ENCODE measurements at places on chromosomes 4 and X. TPM values are rescaled to one million over a fixed set of nuclear protein-coding genes. Genes with fewer than 3 reads are reported as not detected.
A peak's percentile ranks its signal among the peaks of the same experiment; 100 is the strongest.

OTC gene
- total RNA-seq, result not detected

TCEAL9 gene
- total RNA-seq, result not detected

ESX1 gene
- total RNA-seq, result not detected

KIF4A gene
- total RNA-seq, result 0.05 TPM

ZFP42 gene
- not detected for total RNA-seq

MMRN1 gene
- 6.5 TPM for total RNA-seq

RAB9A gene
- total RNA-seq, result 21.8 TPM

SHROOM4 gene
- total RNA-seq, result 0.02 TPM

DNA sequence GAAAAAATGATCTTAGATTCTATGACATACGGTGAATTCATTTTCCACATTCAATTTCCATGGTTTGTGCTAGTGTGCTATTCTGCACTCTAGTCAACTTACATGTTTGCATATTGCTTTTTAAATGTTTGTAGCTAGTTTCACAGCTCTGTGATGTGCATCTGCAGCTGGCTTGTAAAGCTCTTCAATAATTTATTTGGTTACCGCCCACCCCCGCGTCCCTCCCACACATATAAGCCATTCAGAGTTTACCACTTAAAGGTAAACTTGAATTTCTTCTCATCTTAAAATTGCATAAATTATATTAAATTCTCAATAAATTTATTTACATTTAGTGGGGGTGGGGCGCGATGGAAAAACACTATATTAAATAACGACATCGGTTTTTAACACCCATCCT lies 291 bp upstream of the NBDY start:
- peak overlapping the region; percentile 90 for H3K4me3 ChIP-seq
- no peak for DNase-seq
- no peaks in the 10 kb centered on the region for H3K27me3 ChIP-seq
- peak overlapping the region; percentile 92 for H3K27ac ChIP-seq
- H3K36me3 ChIP-seq, result no peaks in the 10 kb centered on the region

- no peak overlapping the region for H3K4me3 ChIP-seq
- no peaks in the 10 kb centered on the region for H3K4me1 ChIP-seq
- no peaks in the 10 kb centered on the region for H3K27me3 ChIP-seq
- no peaks in the 10 kb centered on the region for H3K36me3 ChIP-seq
- no peak for DNase-seq
- no peak overlapping the region for H3K27ac ChIP-seq
Measured at GRCh38 chr4:58477950-58478349, 1367.8 kb upstream of the IGFBP7 start.

- H3K27me3 ChIP-seq, result no peaks in the 10 kb centered on the region
- no peaks in the 10 kb centered on the region for H3K4me1 ChIP-seq
- H3K36me3 ChIP-seq, result no peaks in the 10 kb centered on the region
- DNase-seq, result no peak
Measured at GRCh38 chr4:27316176-27316575, 455.5 kb downstream of the STIM2 start.

DNA sequence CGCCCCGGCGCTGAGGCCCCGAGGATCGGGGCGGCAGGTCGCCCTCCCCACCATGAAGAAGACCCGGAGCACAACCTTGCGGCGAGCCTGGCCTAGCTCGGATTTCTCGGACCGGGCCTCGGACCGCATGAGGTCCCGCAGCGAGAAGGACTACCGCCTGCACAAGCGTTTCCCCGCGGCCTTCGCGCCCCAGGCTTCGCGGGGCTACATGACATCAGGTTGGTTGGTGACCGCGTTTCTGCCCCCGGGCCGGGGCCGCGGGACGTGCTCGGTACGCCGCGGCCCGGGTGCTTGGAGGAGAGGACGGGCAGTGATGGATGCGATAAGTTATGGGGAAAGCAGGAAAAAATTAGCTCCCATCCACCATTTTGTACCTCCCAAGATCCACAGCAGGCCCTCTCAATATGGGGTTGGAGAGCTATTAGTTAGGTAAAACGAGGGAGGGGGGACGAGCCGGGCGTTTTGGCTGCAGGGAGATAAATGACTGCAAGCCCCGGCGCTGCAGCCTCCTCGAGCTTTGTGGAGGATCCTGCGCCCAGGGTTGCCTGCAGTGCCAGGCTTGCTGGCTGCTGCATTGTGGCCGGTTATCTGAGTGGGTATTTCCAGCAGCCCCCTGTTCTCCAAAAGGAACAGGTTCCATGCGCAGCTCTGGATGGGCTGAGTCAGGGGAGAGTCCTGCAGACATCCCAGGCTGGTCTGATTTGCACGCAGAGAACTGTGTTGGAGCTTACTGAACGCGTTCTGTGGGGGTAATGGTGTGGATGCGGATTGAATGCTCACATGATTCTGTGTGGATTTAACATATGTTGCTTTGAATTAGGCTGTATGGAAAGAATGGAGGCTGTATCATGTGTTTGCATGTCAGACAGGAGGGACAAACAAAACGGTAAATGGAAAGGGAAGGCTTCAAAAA lies 1.9 kb downstream of the STOX2 start:
- H3K4me3 ChIP-seq, result no peak overlapping the region
- peaks cover 50% of the 10 kb centered on the region for H3K27me3 ChIP-seq
- peaks cover 3% of the 10 kb centered on the region for H3K36me3 ChIP-seq
- no peak overlapping the region for H3K27ac ChIP-seq
- no peak for DNase-seq

GRCh38 chr4:81606801-81607501 lies 135.2 kb upstream of the RASGEF1B start:
- H3K4me3 ChIP-seq, result no peak overlapping the region
- no peak for DNase-seq
- no peak overlapping the region for H3K27ac ChIP-seq
- H3K27me3 ChIP-seq, result peaks cover 5% of the 10 kb centered on the region
- no peaks in the 10 kb centered on the region for H3K36me3 ChIP-seq

DNA sequence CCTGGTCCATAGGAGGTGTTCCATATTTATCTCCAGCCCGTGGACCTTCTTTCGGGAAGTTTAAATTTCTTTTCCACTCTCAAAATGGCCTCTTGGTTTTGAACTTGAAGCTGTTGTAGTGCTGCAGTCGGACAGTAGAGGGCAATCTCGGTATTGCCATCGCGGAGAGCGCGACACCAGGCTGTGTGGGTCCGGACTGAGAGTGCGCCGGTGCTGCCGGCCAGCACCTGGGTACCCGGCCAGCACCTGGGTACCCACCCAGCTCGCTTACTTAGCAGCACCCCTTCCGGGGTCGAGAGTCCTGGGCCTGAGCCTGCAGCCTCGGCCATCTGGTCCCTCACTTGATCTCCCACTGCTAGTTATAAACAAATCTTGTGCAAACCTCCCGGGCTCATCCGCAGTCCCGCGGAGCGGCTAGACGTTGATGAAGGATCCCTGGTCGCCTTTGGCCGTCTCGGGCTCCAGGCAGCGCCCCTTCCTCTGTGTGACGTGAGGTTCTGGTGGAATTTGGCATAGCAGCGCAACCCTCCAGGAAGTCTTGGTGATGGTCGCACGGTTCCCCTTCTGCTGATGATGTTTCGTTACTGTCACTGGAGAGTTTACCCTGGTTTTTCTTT lies 18.0 kb downstream of the FAM9A start:
- no peaks in the 10 kb centered on the region for H3K4me1 ChIP-seq
- no peaks in the 10 kb centered on the region for H3K36me3 ChIP-seq
- no peak overlapping the region for H3K27ac ChIP-seq
- peak overlapping the region; percentile 59 for H3K4me3 ChIP-seq
- H3K27me3 ChIP-seq, result no peaks in the 10 kb centered on the region

GRCh38 chr4:114998316-114998715 lies 115.1 kb downstream of the NDST4 start:
- H3K36me3 ChIP-seq, result no peaks in the 10 kb centered on the region
- no peak overlapping the region for H3K27ac ChIP-seq
- no peaks in the 10 kb centered on the region for H3K4me1 ChIP-seq
- no peak overlapping the region for H3K4me3 ChIP-seq

- peaks cover 10% of the 10 kb centered on the region for H3K27me3 ChIP-seq
- no peak overlapping the region for H3K27ac ChIP-seq
- DNase-seq, result no peak
- no peaks in the 10 kb centered on the region for H3K4me1 ChIP-seq
Measured at GRCh38 chr4:83618431-83618830, 82.5 kb downstream of the GPAT3 start.

- H3K27ac ChIP-seq, result no peak overlapping the region
- H3K36me3 ChIP-seq, result no peaks in the 10 kb centered on the region
- H3K4me3 ChIP-seq, result no peak overlapping the region
- H3K27me3 ChIP-seq, result no peaks in the 10 kb centered on the region
- H3K4me1 ChIP-seq, result no peaks in the 10 kb centered on the region
Measured at GRCh38 chrX:21509912-21510311, 135.7 kb downstream of the CNKSR2 start.

GRCh38 chr4:23558101-23558500 lies 331.7 kb downstream of the PPARGC1A start:
- H3K27me3 ChIP-seq, result no peaks in the 10 kb centered on the region
- no peaks in the 10 kb centered on the region for H3K36me3 ChIP-seq
- H3K27ac ChIP-seq, result no peak overlapping the region
- H3K4me1 ChIP-seq, result no peaks in the 10 kb centered on the region
- H3K4me3 ChIP-seq, result no peak overlapping the region

DNA sequence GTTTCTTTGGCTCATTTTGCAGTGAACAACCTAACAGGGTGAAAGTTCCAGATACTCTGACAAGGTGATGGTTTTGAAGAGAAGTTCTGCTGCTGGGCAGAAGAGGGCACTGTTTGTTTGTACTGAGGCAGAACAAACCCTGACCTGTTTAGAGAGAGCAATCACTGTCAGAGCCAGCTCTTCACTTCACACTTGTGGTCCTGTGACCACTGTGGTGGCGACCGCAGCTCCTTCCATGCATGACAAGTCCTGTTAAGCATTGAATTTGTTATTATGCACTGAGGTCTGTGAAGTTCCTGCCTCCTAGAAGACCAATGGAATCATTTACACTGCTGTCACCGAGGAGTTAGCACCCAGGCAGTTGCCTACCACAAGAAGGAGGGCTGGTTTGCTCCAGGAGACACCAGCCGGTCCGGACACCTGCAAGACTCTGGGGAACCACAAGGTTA lies 86.6 kb downstream of the ZNF330 start:
- H3K4me1 ChIP-seq, result peaks cover 4% of the 10 kb centered on the region
- H3K27ac ChIP-seq, result no peak overlapping the region

GRCh38 chrX:57915680-57916079 lies 5.4 kb upstream of the ZXDA start:
- no peaks in the 10 kb centered on the region for H3K27me3 ChIP-seq
- DNase-seq, result no peak
- H3K4me3 ChIP-seq, result no peak overlapping the region
- peaks cover 9% of the 10 kb centered on the region for H3K4me1 ChIP-seq

GRCh38 chr4:139540161-139540560 lies 15.9 kb downstream of the SETD7 start:
- DNase-seq, result no peak
- H3K4me1 ChIP-seq, result peaks cover 4% of the 10 kb centered on the region
- peaks cover 7% of the 10 kb centered on the region for H3K36me3 ChIP-seq
- no peak overlapping the region for H3K4me3 ChIP-seq
- no peak overlapping the region for H3K27ac ChIP-seq

DNA sequence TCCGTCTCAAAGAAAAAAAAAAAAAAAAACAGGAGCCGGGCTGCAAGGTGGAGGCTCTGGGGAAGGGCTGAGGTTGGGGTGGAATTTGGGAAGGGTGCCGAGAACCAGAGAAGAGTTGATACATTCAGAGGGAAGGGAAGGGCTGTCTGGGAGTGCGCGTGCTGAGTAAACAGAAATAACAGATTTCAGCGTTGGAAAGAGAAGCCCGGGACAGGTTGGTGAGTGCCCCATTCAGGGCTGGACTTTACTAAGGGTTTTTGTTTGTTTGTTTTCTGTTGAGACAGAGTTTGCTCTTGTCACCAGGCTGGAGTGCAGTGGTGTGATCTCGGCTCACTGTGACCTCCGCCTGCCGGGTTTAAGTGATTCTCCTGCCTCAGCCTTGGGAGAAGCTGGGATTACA lies 1.7 kb upstream of the IL3RA start:
- H3K4me1 ChIP-seq, result peaks cover 12% of the 10 kb centered on the region
- no peak for DNase-seq
- peaks cover 21% of the 10 kb centered on the region for H3K27me3 ChIP-seq
- no peaks in the 10 kb centered on the region for H3K36me3 ChIP-seq

DNA sequence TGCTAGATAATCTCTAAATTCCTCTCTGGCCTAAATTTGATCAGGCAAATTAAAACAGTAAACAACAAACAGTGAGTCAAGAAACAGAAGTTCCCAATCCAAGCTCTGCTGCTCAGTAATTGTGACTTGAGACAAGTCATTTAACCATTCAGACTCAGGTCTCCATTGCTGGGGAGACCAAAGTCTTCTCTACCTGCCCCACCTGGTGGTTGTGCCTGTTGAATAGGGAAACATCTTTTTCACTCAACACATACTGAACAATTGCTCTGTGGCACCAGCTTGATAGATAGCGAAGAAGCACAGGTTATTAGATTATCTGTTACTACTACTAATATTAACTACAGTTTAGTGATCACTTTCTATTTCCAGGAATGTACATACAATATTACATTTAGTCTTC lies 112.1 kb upstream of the EOLA2 start:
- H3K4me1 ChIP-seq, result no peaks in the 10 kb centered on the region
- DNase-seq, result no peak
- peaks cover 5% of the 10 kb centered on the region for H3K27me3 ChIP-seq
- no peak overlapping the region for H3K4me3 ChIP-seq
- peaks cover 4% of the 10 kb centered on the region for H3K36me3 ChIP-seq

- H3K27me3 ChIP-seq, result no peaks in the 10 kb centered on the region
- no peaks in the 10 kb centered on the region for H3K4me1 ChIP-seq
- no peak overlapping the region for H3K4me3 ChIP-seq
- H3K36me3 ChIP-seq, result no peaks in the 10 kb centered on the region
- DNase-seq, result no peak
- no peak overlapping the region for H3K27ac ChIP-seq
Measured at GRCh38 chr4:59223292-59223941, 1976.7 kb upstream of the ADGRL3 start.

DNA sequence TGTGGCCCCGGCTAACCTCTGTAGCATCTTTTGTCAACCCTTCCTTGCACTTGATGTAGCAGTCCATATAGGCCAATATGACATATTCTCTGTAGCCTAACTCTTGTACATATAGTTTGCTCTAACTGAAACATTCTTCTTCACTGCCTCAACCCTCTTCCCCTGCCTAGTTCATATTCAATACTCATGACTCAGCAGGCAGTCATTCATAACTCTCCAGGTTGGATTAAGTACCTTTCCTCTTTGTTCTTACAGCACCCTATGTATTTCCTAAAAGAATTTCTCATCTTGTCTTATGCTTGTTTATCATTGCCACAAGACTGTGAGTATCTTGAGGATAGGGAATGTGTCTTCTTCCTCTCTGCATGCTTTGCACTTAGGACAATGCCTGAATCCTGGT lies 76.9 kb downstream of the TMLHE start:
- H3K4me1 ChIP-seq, result no peaks in the 10 kb centered on the region
- H3K36me3 ChIP-seq, result peaks cover 9% of the 10 kb centered on the region

DNA sequence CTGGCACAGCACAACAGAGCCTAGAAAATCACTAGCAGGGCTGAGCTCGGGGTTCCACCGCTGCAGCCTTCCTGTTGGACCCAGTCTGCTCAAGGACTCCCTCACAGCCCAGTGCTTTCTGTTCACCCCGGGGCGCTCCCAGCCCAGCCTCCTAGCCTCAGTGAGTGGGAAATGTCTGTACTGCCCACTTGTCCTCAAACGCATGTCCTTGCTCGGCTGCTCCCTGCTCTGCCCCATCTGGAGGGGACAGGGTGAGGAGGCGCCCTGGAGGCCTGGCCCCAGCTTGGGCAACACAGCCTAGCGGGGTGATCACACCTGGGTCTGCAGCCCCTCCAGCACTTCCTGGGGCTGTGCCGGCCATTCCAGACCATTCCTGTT lies 11.9 kb upstream of the CCNQ start:
- H3K4me3 ChIP-seq, result peak overlapping the region; percentile 91
- no peak for DNase-seq
- H3K36me3 ChIP-seq, result no peaks in the 10 kb centered on the region

GRCh38 chrX:16333453-16333852 lies 166.2 kb downstream of the MAGEB17 start:
- H3K4me3 ChIP-seq, result no peak overlapping the region
- H3K36me3 ChIP-seq, result no peaks in the 10 kb centered on the region
- DNase-seq, result no peak
- H3K4me1 ChIP-seq, result no peaks in the 10 kb centered on the region
- no peaks in the 10 kb centered on the region for H3K27me3 ChIP-seq
- H3K27ac ChIP-seq, result no peak overlapping the region
